ENCODE measurements at places on chromosomes 7 and 10.

DNA sequence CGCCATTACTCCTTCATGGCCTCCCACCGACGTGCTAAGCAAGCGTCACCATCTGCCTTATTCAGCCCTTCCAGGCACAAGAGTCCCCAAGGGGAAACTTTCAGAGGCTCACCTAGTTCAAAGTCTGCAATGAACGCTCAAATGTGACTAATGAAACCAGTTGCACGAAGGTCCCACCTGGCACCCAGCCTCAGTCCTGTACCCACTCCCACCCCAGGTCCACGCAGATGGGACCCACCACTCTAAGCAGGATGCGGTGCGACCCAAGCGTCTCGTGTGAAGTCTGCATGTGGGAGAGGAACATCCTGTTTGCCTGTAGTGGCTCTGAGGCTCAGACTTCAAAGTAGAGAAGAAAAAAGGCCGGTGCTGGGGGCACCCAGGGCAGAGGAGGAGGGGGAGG lies 40.3 kb downstream of the RGS10 start:
- peak; percentile 75 for DNase-seq

- no peak for DNase-seq
Measured at GRCh38 chr10:34667177-34667576, 147.9 kb downstream of the PARD3 start.

GRCh38 chr10:18472977-18473376 lies 178.4 kb downstream of the NSUN6 start:
- DNase-seq = no peak

DNA sequence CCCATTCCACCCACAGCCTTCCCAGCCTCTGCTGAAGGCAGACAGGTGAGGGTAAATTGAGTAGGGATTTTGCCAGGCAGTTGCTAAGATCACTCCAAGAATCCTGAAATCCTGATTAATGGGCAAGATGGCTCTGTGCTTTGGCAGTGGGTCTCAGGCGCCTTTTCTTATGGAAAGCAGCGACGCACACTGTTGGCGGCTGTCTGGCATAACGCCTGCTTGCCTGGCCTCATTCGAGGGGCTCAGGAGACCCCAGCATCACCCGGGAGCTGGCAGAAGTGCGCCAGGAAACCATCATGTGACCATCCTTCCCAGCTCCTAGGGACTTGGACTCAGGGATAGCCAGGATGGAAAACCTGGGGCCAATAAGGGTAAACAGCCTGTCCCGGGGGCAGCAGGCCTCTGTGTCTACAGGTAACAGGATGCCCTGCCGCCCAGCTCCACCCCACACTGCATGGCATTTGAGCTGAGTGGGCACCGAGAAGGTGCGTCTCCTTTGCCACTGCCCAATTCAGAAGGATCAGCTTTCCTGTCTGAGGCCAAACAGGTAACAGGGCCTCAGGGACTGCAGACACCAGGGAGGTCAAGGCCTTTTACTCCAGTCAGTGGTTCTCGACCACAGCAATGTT lies 98.6 kb downstream of the FAM53B start:
- DNase-seq = no peak

GRCh38 chr7:44583146-44583865 lies 1.3 kb upstream of the TMED4 start:
- DNase-seq = no peak

GRCh38 chr7:115654384-115655214 lies 376.0 kb downstream of the TFEC start:
- DNase-seq = no peak

DNA sequence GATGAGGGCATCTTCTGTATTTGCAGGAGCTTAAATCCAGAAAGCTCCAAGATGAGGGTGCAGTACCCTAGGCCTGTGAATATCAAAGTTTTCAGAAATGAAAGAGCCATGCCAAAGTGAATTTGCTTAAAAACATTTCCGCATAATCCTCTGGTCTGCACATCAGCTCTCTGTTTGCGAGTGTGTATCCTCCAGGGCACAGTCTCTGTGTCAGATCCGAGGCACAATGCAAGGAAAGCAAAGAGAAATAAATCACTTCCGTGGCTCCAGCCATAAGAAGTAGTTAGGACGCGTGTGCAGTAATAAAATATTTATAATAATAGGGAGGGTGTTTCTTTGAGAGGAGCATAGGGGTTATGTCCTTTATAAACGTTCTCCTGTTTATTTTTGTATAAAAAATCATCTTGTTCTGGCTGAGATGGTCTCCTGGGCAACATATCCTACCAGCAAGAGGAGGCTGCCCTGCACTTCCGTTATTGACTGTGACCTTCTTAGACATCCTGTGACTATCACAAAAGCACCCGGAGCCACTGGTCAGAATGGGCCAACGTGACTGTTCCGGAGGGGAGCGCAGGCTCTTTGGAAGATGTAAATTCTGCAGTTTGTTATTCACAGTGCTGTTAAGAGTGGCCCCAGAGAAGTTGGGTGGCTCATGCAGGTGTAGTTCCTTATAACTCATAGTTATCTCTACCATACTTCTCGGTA lies 667.6 kb upstream of the FOXK1 start:
- no peak for DNase-seq

DNA sequence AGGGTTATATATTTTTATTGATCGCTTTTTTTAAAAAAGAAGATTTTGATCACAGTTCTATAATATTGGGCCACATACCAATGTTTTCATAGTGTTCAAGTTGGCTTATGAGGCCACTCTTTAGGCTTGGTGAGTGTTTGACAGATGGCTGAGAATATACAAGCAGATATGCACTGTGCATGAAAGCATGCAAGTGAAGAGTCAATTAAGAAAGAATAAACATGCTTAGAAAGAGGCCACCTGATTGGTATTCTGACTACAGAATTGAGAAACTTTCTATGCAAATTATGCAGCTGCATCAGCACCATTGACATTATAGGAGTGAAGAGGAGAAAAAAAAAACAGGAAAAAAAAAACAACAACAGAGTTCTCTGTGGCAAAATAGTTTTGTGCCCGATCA lies 39.9 kb downstream of the CABCOCO1 start:
- DNase-seq = no peak

DNA sequence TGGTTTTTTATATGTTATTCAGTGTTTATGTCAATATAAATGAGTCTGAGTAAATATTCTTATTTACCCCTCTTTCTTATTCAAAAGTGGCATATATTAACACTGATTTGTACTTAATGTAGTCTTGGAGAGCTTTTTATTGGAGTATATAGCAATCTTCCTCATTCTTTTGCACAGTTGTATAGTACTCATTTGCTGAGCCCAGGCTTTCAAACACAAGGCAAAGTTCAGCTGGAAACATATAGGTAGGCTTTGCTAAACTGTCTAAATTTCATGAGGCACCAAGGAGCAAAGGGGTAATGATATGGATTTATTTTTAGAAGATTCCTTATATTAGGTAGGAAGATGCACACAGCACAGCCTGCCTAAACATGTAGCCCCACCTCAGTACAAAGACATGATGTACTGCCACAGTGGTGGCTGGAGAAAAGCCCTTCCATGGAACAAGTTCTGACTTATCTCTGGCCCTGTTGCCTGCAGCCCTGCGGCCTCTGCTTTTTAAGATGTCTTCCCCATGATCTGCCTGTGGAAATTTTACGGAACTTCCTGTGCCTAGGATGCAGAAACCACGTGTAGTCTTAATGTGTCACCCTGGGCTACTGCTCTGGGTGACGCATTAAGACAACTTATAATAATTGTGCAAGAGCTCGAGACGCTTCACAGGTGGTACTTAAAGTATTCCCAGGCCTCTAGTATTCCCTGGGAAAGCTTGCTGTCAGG lies 9.6 kb upstream of the PDCD4 start:
- DNase-seq = no peak

DNA sequence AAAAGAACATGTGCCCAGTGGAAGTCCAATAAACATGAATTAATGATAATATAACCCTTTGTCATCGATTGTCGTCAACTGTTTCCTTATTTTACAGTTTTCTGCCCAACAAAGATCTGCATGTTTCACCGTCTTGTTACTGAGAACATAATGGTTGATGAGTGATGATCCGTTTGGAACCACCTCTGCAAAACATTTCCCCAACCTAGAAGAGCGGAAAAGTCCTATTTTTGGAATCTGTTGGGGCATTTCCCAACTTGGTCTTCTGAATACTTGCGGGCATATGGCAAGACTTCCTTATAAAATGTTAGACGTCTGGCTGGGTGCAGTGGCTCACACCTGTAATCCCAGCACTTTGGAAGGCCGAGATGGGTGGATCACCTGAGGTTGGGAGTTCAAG lies 32.1 kb downstream of the CNPY1 start:
- no peak for DNase-seq

GRCh38 chr7:143255564-143255963 lies 7.7 kb upstream of the GSTK1 start:
- DNase-seq = no peak

DNA sequence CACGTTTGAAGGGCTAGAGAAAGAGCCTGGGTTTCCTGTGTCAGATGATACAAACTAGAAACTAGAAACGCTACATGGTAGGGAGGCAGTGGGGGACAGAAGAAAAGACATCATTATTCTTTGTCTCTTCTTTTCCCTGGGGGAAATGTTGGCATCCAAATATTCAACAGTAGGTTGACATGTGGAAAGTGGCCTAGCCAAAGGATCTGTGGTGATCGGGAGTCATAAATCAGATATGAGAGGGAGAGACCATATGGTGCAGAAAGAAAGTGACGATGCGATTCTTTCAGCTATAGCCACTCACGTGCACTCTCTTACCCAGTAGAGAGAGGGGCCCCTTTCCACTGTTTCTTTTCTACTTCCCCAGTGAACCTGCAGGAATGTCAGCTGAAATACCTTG lies 964.7 kb downstream of the LRMDA start:
- DNase-seq = no peak

DNA sequence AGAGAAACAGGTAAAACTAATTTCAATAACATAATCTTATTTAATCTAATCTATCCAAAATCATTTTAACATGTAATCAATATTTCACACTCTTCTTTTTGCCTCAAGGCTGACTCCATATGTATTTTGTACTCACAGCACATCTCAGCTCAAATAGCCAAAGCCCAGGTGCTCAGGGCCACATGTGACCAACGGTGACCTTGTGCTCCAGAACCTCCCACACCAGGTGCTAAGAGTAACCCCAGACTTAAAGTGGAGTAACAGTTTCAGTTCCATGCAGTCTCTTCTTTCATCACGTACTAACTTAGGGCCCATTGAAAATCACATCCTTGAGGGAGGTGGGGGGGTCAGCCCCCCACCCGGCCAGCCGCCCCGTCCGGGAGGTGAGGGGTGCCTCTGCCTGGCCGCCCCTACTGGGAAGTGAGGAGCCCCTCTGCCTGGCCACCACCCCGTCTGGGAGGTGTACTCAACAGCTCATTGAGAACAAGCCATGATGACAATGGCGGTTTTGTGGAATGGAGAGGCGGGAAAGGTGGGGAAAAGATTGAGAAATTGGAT lies 47.3 kb downstream of the NCAPG2 start:
- DNase-seq = no peak

GRCh38 chr10:120969219-120969645 lies 118.1 kb downstream of the WDR11 start:
- no peak for DNase-seq

DNA sequence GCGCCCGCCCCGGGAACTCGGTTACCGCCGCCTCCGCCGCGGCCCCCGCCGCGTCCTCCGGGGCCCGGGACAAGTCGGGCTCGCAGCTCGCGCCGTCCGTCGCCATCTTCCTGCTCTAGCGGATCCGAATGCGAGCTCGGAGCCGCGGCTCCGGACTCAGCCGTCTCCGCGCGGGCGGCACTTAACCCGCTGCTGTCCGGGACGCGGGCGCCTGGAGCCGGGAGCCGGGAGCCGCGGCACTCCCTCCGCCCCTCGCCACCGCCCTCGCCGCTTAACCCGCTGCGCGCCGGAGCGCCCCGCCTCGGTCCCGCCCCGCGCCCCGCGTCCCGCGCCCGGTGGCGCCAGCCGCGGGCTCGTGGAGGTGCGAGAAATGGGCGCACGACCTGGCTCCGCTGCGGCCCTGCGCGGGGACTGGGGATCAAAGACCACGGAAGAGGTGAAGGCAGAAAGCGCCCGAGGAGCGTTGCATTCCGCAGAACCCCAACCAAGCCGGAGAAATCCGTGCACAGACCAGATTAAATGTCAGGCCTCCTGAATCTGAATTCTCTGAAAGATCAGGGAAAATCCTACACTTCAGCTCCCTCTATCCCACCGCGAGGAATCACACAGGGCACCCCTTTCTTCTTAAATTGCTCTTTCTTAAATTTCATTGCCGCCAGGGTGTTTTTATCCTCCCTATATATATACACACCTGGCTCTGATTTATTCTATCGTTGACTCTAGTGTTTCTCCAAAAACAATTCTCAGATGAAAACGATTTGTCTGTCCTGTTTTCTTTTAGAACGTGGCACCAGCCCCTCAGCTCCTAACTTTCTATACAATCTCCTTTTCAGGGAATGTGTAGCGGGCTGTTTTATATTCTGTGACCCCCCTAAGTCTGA lies at the start of gene CTTNBP2:
Gene CTTNBP2, minus strand, starts transcription at position 132 of the 881 bp plus-strand sequence. Its CDS starts 26 bp downstream, at position 106.
- DNase-seq = peak; percentile 20

GRCh38 chr10:32149252-32149955 lies 93.2 kb upstream of the KIF5B start:
- DNase-seq = no peak

DNA sequence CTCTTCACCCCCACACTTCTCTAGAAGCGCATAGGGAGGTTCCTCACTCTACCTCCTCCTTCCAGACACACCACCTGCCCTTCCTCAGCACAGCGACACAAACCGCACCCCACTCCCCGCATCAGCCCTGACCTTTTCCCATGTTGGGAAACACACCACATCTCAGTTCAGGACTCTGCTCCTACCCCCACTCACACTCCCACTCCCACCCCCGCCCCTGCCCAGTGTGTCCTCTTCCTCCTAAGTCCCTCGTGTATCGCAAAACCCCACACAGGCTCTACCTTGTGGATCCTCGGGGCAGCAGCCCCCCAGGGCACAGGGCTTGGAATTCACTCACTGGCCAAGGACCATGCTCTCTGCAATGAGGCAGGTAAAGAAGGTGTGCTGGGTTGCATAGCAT lies 4.2 kb upstream of the AOC1 start:
- DNase-seq = no peak

DNA sequence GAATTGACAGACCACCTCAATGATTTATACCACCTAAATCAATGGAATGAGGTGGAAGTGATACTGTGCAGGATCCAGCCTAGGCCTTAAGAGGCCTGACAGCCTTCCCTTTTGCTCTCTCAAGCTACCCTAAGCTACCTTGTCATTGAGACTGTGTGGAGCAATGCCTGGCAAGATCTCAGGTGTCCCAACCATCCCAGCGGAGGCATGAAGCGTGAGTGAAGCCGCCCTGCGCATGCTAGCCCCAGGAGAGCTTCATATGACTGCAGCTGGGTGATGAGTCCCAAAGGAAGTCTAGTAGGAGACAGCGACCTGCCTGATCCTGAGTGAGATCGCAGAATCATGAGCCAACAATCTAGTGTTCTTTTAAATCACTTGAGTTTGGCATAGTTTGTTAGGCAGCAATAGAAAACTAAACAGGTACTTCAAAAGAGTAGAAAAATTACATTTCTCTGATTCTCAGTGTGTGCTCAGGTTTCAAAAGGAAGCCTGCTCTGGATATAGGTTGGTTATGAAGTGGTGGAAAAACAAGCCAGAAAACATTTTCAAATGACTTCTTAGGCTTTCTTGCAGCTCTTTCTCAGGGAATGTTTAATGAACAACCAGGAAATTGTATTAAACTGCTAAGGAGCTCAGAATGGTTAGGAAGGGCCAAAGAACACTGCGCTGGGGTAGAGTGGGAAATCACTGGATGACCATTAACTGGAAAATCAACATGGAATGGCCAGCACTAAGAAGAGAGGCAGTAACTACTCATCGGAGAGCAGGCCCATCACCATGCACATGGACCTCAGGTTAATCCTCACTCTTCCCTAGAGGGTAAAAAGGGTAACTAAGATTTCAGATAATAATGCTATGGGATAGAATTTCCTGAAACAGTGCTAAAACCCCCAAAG lies 535.2 kb downstream of the PHTF2 start:
- DNase-seq = no peak
